Islet precursor cell (in vitro differentiated cells): ENCODE measurements at places on chromosomes 1 and 21.

DNA sequence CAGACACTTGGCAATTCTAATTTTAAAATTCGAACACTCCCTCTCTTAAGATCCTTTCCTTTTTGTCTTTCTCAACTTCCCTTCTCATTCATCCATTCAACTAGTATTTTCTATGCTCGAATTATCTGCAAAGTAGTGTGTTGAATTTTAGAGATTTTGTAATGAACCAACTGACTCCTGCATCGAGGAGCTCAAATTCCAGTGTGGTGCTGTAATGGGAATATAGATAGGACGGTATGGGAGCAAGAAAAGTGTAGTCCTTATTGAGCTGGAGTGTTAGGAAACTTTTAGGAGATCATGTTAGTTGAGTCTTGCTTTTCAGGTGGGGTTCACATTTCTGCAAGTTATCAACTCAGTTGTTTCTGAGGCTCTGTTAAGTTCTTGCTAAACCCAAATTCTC is 897.5 kb downstream of the TTLL7 start:
- no peak for DNase-seq

DNA sequence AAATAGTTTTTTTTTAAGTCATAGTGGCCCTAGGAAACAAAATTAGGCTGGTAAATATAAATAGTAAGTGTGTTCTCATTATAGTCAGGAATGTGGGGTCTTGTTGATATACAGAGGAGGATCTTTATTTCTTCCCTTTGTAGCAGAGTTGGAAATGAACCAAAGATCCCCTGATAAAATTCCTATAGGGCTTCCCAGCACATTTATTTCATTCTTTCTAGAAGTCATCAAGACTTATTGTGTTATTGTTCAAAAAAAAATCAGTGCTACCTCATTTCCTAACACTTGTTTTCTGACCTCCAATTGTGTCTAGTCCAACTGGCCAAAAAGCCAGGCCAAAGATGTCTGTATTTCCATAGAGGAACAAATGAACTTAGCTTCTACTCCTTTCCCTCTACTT is 7.6 kb upstream of the PLEKHO1 start:
- DNase-seq = no peak

DNA sequence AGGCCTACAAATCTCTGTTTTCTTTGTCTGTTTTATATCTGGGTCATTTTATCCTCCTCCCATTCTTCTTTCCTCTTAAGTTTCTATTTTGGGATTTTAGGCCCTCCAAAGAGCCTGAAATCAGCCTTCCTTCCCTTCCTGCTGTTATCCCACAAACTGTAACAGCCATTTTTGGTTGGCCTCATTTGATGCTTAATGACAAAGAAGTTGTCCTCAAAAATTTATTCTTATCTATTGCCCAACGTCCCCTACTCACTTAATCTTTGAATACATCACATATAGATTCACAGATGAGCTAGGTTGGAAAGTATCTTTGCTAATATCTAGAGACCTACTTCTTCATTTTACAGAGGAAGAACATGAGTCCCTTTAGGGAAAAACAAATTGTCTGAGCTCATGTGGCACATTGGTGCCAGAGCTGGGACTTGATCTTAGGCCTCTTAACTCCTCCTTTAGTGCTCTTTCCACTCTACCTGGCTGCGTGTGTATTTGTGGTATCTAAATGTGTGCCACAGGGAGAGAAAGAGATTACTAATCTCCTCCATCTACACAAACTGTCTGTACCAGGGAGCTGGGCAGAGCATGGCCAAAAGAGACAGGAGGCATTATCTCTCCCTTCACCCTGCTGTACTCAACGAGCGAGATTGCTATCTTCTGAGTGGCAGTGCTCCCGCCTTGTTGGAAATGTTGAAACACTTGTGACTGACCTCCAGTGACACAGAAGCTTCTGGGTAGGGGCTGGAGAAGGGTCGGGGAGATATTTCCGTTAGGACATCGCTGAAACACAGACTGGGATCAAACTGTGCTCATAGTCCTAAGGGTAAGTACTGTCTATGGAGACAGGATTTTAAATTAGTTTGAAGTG is 30.1 kb downstream of the RHEX start:
- no peak for DNase-seq

DNA sequence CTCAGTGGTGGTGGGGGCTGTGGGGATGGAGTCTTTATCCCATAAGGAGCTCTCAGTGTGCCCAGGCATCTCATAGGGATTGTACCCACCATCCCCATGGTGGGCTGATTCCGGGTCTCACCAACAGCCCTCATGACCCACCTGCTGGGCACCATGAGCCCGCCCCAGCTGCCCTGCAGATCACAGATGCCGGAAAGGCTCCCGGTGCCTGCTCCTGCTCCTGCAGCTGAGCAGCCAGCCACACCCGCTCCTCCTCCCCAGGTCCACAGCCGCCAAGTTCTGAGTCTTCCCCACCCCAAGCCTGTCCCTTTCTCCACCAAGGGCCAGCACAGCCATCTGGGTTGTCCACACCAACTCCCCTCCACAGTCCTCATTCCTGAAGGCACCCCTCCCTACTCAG is 15.5 kb upstream of the TSPEAR start:
- no peak for DNase-seq

GRCh38 chr1:1354271-1355247 is 3.8 kb downstream of the MXRA8 start:
- no peak for DNase-seq

DNA sequence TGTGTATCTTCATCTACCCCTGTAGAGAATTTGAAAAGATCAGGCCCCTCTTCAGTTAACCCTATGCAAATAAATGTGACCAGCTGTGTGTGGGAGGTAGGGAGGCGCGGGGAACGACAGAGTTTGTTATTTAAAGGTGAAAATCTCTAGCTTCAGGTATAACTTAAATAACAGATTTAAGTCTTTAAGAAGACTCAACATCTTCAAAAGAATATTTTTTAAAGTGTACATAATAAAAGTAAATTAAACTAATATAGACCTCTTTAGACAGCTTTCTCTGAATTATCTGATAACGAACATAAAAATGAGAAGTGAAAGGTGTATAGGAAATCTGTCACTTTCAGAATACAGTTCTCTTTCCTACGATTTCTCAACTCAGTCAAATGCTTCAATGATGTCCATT is 16.0 kb downstream of the ANGPTL3 start:
- DNase-seq = no peak

- DNase-seq = no peak
These were observed 11.4 kb downstream of the HP1BP3 start for GRCh38 chr1:20775700-20776099.

GRCh38 chr21:36706482-36706852 is 7.6 kb downstream of the SIM2 start:
- peak; percentile 30 for DNase-seq

DNA sequence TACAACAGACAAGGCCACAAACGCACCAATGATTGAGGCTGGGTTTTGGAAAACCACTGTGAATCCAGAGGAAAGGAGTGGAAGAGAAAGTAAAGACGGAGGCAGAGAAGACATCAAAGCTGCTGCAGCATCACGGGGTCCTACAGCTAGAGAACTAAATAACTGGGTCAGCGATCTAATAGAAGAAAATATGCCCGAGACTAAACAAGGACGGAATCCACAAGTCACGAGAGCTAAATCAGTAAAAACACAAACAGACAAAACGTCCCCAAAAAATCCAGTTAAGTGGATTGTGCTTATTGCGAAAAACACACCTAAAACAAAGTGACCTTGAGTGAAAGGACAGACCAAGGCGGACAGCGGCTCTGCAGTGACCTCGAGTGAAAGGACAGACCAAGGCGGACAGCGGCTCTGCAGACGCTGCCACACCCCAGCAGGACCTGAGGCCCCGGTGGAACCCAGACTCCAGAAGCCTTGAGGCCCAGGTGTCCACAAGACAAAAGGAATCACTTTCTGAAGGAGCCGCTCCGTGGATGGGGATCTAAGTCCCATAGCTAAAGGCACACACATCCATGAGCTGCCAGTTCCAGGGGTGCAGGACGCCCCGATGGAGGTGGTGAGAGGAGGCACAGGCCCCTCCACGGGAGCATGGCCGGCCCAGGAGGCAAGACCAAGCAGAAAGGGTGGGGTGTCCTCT is 6.0 kb downstream of the FTCD start:
- DNase-seq = no peak
